ENCODE measurements at places on chromosomes 16 and 17. TPM values are rescaled to one million over a fixed set of nuclear protein-coding genes. Genes with fewer than 3 reads are reported as not detected.

ASPA gene
- not detected for total RNA-seq

ABCC6 gene
- 0.77 TPM for total RNA-seq

- DNase-seq = no peak
These were observed 222.5 kb downstream of the C16orf78 start for GRCh38 chr16:49596068-49596467.

DNA sequence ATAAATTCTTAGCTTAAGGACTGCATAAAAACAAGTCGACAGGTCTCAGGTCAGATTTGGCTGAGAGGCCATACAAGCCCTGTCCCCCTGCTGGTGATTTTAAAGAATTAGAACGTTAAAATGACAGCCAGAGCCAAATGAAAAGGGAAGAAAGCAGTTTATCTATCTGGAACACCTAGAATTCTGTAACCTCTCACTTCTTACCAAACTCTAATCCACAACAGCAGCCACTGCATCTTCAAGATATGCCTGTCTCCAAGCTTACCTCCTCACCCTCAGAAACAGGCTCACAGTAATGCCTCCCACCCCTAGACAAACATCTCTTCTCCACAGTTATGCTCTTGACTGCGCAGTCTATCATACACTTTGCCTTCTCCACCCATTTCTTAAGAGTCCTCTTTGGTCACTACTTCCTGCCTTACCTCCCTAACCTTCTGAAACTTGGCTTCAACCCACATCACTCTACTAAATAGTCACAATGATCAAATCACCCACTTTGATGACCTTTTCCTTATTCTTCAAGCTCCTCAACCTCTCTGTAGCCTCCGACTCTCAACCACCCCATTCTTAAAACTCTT, 14.2 kb downstream of the ANKFY1 start:
- DNase-seq = no peak
